Myocyte (in vitro differentiated cells): ENCODE measurements at places on chromosomes 16 and 17.
A peak's percentile ranks its signal among the peaks of the same experiment; 100 is the strongest.

- no peak for DNase-seq
These were observed 46.5 kb downstream of the IRX5 start for GRCh38 chr16:54977211-54977610.

DNA sequence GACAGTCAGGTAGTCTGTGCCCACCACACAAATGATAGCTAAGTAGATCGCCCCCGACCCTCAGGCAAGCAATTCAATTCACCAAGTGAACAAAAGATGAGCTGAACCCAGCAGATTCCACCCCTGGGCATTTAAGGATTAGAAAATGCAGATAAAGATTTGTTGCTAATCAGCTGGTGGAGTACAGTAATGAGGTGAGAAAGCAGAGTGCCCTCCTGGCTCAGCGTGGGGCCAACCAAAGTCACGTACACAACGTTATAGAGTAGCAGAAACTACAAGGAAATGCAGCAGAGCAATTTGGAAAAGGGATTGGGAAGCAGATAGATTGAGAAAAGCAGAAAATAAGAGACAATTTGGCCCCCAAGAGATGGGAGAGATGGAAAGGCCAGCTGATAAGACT lies 91.2 kb downstream of the SOX9 start:
- DNase-seq = no peak

DNA sequence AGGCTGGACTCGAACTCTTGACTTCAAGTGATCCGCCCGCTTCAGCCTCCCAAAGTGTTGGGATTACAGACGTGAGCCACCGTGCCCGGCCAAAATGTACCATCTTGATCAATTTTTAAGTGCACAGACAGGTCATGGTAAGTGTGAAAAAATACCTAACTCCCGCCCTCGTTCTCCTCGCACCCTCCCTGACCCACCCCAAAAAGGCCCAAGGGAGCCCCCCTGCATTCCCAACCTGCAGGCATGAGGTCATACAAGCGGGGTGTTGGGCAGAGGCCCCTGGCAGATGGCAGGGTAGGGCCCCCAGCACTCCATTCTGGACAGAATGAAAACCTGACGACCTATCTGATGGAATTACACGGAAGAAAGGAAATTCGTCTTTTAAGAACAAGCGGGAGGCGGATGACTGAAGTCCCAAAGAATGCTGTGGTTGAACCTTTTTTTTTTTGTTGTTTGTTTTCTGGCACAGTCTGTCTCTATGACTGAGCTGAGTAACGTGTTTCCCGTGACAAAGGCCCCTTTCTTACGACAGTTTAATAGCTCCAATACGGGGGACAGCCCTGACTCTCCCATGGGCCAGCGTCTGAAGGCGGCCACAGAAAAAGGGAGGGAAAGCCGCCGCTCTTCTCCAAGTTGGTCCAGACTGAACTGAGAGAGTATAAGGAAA lies 376.4 kb downstream of the SLC39A11 start:
- peak; percentile 67 for DNase-seq

GRCh38 chr17:74682028-74682427 lies 30.7 kb downstream of the CD300LF start:
- DNase-seq = no peak

DNA sequence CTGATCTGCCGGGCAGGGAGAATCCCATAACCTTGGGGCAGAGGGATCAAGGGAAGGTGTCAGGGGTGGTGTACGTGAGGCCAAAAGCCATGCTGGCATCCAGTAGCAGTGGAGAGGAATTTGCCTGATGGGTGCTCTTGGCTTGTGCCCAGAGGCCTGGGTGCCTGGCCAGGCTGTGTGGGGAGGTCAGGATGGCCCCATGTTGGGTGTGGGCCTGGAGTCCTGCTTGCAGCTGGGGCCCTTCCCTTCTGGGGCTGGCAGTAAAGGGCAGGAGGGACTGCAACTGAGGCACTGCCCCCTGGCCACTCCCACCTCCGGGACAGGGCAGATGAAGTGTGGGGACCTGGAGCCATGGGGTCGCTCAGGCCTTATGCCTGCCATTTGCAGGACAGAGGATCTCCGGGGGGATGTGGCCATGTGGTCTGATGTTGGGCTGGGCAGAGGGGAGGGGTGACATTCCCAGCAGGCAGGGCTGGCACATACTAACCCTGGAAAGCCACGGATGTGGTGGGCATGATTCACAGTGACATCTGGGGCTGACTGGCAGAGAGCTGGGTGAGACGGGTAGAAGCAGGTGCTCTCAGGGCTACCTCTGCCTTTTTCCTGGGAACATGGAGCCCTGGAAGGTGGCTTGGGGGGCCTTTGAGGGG lies 3.5 kb downstream of the FMNL1 start:
- DNase-seq = peak; percentile 99

DNA sequence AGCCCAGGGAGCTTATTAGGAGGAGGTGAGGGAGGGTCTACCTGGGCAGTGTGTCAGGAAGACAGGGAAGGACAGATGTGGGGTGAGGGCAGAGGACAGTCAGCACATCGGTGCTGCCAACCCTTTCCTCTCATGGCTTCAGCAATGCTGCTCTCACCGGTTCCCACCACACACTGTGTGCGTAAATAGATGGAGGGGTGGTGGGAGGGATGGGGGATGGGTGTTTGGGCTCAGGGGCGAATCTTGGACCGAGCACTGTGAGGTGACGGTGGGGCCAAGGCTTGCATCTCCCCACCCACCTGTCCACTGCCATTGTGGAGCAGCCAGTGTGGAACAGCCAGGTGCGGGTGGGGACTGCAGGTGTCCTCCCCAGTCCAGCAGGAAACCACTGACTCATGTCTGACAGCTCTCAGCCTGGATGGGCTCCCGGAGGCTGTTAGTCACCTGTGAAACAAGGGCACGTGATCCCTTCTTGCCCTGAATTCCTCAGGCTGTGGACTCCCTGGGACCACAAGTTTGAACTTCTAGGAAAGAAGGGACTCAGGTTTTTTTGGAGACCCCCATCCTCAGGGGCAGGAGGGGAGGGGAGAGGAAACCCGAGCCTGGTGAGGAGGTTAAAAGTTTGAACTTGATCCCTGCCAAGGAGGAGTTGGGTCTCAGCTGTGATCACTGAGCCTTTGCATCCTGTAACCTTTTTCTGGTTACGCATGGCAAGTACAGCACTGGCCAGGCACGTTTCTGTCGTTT lies 42.7 kb upstream of the SMPD3 start:
- no peak for DNase-seq

DNA sequence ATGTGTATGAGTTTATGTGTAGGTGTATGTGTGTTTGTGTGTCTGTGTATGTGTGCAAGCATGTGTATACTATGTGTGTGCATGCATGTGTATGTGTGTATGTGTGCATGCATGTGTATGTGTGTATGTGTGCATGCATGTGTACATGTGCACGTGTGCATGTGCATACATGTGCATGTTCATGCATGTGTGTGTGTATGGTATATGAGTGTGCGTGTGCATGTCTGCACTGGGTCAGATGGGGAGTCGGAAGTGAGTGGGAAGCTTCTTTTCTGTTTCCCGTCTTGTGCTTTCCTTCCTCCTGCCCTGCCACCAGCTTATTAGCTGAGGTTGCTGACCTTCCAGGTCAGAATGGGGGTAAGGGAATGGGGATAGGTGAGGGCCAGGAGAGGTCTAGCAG lies 174.7 kb downstream of the MAP2K4 start:
- DNase-seq = no peak

DNA sequence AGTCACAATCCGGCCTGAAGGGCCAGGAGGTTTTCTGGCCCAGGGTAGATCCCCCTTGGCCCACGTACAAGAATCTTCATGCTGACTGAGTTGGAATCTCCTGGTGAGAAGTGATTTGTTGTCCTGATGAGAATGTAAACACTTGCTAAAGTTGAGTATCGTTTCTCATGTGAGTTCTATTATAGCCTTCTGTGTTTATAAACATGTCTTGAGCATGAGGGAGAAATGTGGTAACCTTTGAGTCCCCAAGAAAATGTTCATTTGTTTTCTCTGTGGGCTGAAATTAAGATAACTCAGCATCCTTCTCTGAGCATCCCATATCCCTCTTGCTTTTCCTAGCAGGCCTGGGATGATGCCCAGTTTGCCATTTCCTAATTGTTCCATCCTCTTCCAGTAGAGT lies 204.8 kb downstream of the FTO start:
- DNase-seq = no peak

- no peak for DNase-seq
These were observed 32.0 kb downstream of the LYRM9 start for GRCh38 chr17:27860971-27861664.

DNA sequence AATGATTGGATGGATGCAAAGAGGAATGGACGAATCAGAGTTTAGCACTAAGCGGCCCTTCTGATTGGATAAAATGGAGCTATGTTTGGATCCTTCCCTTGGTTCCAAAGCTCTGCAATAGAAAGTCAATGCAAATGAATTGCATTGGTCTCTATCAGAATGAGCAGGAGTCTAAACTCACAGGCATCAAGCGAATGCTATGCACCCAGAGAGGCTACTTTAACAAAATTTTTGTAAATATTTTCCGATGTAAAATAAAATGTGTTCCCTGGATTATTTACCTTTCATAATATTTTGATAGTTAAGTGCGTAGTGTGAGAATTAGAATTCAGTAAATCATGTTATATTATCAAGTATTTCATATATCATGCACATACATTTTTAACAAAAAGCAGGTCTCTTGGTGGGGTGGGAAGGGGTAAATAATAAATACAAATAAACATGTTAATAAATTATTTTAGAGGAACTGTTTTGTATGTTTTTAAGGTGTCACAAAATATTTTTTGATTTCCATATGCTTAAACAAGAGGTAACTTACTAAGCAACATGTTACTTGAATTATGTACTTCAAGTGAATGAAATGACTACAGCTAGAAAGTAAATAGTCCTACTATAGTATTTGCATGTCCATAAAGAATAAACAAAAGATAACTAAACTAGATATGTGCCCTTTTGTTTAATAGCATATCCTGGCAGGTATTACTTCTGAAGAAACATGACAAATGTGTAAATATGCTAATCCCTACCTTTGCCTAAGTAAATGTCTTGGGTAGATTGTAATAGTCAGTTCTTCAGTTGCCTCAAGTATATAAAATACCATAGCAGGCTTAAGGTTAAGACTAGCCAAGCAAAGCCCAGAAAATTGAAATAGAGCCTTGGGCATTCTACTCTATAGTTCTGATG lies 4.4 kb upstream of the UNK start:
- DNase-seq = no peak

DNA sequence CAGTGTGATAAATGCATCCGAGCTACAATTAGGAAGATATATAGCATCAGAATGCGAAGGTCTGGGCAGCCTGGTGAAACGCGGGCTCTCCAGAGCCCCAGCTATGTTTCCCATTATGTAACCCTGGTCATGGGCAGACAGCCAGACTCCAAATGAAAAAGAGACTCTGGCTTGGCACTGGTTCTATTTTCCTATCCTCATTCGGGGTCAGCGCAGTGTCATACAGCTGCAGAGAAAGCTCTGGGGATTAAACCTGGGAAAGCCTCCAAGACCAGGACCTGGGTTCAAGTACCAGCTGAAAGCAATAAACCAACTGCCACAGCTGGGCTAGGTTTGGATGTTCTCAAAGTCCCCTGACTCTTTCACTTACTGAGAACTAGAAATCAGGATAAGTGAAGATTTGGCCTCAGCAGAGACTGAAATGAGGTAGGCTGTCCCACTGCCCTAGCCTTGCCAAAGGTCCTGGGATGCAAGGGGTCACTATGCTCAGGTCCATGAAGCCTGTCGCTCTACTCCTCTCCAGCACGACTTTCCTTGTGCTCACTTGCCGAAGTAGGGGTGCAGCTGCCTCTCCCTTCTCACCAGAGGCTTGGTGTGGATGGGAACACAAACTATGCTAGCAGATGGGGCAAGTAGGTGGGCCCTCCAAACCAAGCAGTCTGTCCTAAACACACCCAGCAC lies 123.8 kb downstream of the SMG6 start:
- peak; percentile 97 for DNase-seq

DNA sequence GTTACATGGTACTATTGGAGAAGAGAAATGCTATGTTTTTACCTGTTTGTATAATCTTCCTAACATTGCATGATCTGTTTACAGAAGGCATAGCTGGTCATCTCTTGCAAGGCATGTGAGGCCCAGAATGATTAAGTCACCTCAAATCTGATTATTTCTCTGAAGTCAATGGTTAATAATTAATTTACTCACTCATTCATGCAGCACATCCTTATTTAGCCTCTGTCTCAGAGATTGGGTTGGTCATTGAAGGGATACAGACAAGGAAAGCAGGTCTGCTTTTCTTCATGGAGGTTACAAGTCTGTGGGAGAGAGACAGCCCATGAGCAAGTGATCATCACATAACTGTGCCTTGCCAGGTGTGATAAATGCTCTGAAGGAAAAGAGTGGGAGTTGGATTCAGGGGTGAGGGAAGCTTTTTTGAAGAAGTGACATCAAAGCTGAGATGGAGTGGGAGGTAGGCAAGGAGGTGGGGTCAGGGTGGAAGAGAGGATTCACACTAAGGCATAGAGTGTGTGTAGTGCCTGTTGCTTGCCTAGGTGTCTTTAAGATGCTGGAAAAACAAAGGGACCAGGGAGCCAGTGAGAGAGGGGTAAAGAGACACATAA lies 16.3 kb upstream of the RBFOX1 start:
- DNase-seq = no peak

DNA sequence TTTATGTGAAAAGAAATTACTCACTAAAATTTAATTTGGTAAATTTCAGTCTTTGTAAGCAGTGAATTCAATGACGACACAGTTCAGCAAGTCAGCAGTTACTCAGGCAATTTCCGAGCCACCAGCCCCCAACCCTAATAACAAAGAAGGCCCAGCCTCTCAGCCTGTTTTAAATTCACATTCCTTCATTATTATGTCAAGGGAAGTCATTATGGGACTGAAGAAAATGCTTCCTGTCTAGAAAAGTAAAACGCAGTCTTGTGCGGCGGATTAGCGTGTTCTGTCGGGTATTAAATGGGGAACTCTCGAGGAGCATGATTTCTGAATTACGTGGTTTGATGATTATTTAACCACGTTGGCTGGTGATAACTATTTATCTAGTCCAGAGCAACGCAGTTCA lies 177.6 kb downstream of the AIPL1 start:
- DNase-seq = no peak

- DNase-seq = peak; percentile 78
These were observed 24.2 kb downstream of the CYB5B start for GRCh38 chr16:69448470-69449193.

- DNase-seq = no peak
These were observed 3.5 kb downstream of the CNTNAP1 start for GRCh38 chr17:42685831-42686230.

- no peak for DNase-seq
These were observed 80.4 kb downstream of the COX10 start for GRCh38 chr17:14149751-14150150.

GRCh38 chr16:80899809-80900592 lies 95.6 kb upstream of the CDYL2 start:
- peak; percentile 59 for DNase-seq

GRCh38 chr17:70871180-70871818 lies 702.0 kb downstream of the KCNJ2 start:
- DNase-seq = peak; percentile 8

- no peak for DNase-seq
These were observed 265.0 kb upstream of the FOXF1 start for GRCh38 chr16:86245351-86245750.

- DNase-seq = no peak
These were observed 3.2 kb upstream of the NLK start for GRCh38 chr17:28039251-28039650.

GRCh38 chr16:1342526-1343427 lies 8.9 kb downstream of the TSR3 start:
- peak; percentile 90 for DNase-seq
